Endothelial cell of coronary artery (primary cell): ENCODE measurements at places on chromosomes 2 and 18. TPM values are rescaled to one million over a fixed set of nuclear protein-coding genes. Genes with fewer than 3 reads are reported as not detected.

The COL4A3 gene
- 0.19 TPM in 1 of 2 replicates, not detected in the other for total RNA-seq

The NEU4 gene
- total RNA-seq = not detected in 2 replicates

The ADD2 gene
- 0.28 and 4.3 TPM in 2 replicates for total RNA-seq

The SPR gene
- total RNA-seq = 46.5 and 49.2 TPM in 2 replicates

The REG1B gene
- total RNA-seq = not detected in 2 replicates

The DSC1 gene
- not detected in 2 replicates for total RNA-seq

The GCKR gene
- 6.7 and 9.3 TPM in 2 replicates for total RNA-seq

The TUBA4B gene
- not detected in 2 replicates for total RNA-seq

The ARHGEF4 gene
- 0.09 and 0.85 TPM in 2 replicates for total RNA-seq

The ARL5A gene
- total RNA-seq = 52.4 and 55.6 TPM in 2 replicates

The TBR1 gene
- total RNA-seq = under 0.01 TPM in 2 replicates

The SERPINB2 gene
- 0.09 and 30.7 TPM in 2 replicates for total RNA-seq

The ZNF521 gene
- 65.4 and 78.2 TPM in 2 replicates for total RNA-seq

The CAB39 gene
- total RNA-seq = 47.3 and 60.8 TPM in 2 replicates

The HSBP1L1 gene
- 2.0 and 2.2 TPM in 2 replicates for total RNA-seq

The ALPI gene
- not detected in 2 replicates for total RNA-seq

The MGAT4A gene
- total RNA-seq = 25.5 and 49.8 TPM in 2 replicates

The CRYGD gene
- not detected in 2 replicates for total RNA-seq

The FAM237A gene
- not detected in 2 replicates for total RNA-seq

The CHRNG gene
- total RNA-seq = not detected in 2 replicates

The DSG1 gene
- not detected in 2 replicates for total RNA-seq

The PDCD1 gene
- total RNA-seq = not detected in 2 replicates

The GKN1 gene
- total RNA-seq = not detected in 2 replicates

The AQP4 gene
- total RNA-seq = not detected in 2 replicates

The ADCYAP1 gene
- total RNA-seq = 0.94 TPM in 1 of 2 replicates, not detected in the other

The DTNA gene
- 1.5 and 2.1 TPM in 2 replicates for total RNA-seq

The TRPM8 gene
- not detected in 2 replicates for total RNA-seq

The GRB14 gene
- total RNA-seq = 2.1 and 6.6 TPM in 2 replicates

The RNU2-63P gene
- 10.1 and 284 TPM in 2 replicates for total RNA-seq
